Left lung (tissue), 14 donors: ENCODE measurements at places on chromosomes 16 and 17. TPM values are rescaled to one million over a fixed set of nuclear protein-coding genes. Genes with fewer than 3 reads are reported as not detected.

KRTAP2-2 gene
- polyA plus RNA-seq = not detected

DYNC1LI2 gene
- polyA plus RNA-seq = 162 TPM

HIRIP3 gene
- polyA plus RNA-seq = 17.8 TPM

CETP gene
- polyA plus RNA-seq = 12.0 TPM

KRTAP9-8 gene
- not detected for polyA plus RNA-seq

MYH8 gene
- not detected for polyA plus RNA-seq

ATMIN gene
- 40.6 TPM for polyA plus RNA-seq

TEKT1 gene
- polyA plus RNA-seq = 1.4 TPM

SEZ6L2 gene
- 5.8 TPM for polyA plus RNA-seq

CCDC200 gene
- polyA plus RNA-seq = 20.2 TPM
